T-cell (primary cell): ENCODE measurements at places on chromosomes 12 and 14. TPM values are rescaled to one million over a fixed set of nuclear protein-coding genes. Genes with fewer than 3 reads are reported as not detected.

MYRFL gene
- not detected for total RNA-seq

ART4 gene
- total RNA-seq, result not detected

C12orf43 gene
- total RNA-seq, result 19.1 TPM

CLEC14A gene
- not detected for total RNA-seq

IPO8 gene
- total RNA-seq, result 54.9 TPM

GCN1 gene
- 160 TPM for total RNA-seq

CCDC177 gene
- not detected for total RNA-seq
